Hematopoietic multipotent progenitor cell (in vitro differentiated cells): ENCODE measurements at places on chromosomes 16 and 17. TPM values are rescaled to one million over a fixed set of nuclear protein-coding genes. Genes with fewer than 3 reads are reported as not detected.

Gene TBC1D3G
- not detected for total RNA-seq

Gene INTS2
- total RNA-seq, result 12.9 TPM

- DNase-seq, result no peak
Observed at GRCh38 chr17:34850964-34851363, 110.3 kb downstream of the CCT6B start.

DNA sequence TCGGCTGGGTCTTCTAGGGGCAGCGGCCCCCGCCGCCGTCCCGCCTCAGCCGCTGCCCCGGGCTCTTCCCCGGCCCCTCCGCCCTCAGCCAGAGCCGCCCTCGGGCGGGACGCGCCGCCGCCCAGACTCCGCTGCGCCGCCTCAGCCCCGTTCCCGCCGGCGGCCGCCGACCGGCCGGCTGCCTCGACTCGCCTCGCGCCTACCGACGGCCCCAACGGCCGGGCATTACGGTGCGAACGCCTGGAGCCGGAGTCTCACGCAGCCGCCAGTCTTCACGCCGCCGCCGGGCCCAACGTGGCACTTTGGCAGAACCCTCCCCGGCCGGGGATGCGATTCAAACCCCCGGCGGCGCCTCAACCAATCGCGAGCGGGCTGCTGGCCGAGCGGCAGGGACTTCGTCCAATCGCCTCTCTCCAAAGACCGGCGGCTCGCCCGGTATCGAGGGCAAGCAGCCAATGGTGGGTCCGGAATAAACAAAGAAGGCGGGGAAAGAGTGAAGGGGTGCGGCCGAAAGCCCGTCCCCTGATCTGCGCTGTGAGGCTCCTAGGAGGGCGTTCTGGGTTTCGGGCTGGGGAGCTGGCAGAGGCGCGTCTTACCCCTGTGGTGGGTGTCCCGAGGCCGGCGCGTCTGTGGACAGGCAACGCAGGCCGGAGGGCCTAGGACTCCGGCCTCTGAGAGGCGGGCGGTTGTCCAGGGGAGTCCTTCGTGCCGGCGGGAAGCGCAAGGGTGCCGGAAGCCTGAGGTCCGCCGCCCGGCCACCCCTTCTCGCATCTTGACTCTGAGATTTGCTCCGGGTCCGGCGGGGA is at the start of gene CDR2:
TSS of gene CDR2 (minus strand) at position 309 of the 806 bp plus-strand sequence. CDS start 310 bp downstream, outside the sequence.
- DNase-seq, result peak; percentile 97
